ENCODE measurements at places on chromosomes 6 and 20.

- DNase-seq: no peak
Observed at GRCh38 chr6:110823146-110823545, 7.9 kb upstream of the CDK19 start.

DNA sequence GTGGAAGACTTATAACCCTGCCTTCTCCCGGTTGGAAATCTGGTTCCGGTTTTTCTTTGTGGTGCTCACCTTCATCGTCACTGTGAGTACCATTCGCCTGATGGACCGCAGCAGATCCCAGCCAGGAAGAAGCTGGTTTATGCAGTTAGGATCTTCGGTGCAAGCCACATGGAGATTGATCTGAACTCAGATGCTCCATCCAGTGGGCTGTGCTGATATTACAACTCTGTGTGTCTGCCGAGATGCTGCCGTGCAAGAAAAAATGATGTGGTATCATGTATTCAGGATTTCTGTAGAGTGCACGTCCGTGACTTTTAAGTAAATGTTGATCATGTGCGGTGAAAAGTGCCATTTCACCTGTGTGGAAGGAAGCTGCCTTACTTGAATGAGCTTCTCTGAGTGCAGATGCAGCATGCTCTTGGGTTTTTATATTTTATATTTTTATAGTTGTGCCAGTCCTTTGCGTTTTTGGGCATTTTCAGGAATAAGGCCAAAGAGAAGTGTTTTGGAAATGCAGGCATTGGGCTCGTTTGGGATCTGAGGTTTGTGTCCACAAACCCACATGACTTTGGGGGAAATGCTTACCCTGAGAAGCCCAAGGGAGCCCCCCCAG, 39.2 kb downstream of the DYNLT1 start:
- DNase-seq: peak; percentile 36

- DNase-seq: no peak
Observed at GRCh38 chr6:131660195-131660594, 23.1 kb downstream of the ENPP3 start.

DNA sequence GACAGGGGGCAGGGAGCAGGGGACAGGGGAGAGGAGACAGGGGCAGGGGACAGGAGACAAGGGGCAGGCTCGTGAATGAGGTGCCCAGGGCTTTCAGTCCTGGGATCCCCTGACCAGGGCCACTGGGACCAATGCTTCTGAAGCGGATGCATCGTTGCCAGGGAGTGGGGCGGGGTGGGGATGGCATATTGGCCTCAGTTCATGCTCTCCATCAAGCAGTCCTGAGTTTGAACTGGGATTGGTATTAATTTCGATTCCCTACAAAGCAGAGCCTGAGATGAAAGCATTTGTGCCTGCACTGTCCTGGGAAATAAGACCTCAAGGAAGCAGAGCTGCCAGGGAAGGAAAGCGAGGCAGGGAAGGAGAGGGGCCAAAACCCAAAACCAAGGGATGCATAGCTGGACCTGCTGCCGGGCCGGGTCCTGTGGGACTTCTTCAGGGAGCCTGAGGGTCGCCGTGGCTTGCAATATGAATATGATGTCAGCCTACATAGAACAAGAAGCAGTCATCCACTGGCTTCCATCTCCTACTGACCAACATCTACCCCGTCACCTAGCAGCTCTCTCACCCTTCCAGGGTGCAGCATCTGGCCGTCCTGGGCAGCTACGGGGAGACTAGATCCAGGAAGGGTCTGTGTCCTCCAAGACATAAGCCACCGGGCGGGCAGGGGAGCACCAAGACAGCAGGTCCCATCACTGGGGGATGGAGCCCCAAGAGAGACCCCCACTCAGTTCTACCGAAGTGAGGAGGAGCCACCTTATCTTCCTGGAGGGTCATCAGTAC, 233.3 kb downstream of the SYNDIG1 start:
- DNase-seq: no peak

DNA sequence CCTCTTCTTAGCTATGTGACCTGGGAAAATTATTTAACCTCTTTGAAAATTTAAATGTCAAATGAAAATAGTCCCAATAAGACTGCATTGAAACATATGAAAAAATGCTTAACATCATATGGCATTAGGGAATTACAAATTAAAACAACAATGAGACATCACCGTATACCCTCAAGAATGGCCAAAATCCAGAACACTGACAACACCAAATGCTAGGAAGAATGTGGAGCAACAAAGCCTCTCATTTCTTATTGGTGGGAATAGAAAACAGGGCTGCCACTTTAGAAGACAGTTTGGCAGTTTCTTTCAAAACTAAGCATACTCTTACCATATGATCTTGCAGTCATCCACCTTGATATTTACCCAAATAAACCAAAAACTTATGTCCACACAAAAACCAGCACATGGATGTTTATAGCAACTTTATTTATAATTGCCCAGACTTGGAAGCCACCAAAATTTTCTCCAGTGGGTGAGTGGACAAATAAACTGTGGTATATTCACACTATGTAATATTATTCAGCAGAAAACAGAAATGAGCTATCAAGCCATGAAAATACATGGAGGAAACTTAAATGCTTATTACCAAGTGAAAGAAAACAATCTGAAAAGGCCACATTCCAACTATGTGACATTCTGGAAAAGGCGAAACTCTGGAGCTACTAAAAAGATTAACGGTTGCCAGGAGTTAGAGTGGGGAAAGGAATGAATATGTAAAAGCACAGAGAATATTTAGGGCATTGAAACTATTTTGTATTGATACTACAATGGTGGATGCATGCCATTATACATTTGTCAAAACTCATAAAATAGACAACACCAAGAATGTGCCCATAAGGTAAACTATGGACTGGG, 459.9 kb downstream of the GRIK2 start:
- no peak for DNase-seq

- DNase-seq: no peak
Observed at GRCh38 chr6:144278659-144279314, 6.3 kb upstream of the UTRN start.

DNA sequence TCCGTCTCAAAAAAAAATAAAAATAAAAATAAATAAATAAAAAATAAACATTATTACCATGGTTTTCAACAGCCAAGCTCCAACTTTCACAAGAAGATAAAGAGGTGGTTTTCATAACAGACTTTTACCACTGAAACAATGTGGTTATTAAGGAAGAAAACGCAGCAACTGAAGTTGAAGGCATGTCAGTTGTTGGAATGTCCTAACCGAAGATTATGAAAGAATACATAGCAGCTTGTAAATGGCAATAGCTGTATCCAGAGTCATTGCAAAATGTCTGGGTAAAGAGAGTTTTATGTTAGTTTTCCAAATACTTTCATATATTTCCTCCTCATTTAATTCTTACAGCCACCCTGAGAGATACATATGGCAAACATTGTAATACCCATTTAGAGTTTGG, 161.6 kb upstream of the MARCKS start:
- DNase-seq: no peak

DNA sequence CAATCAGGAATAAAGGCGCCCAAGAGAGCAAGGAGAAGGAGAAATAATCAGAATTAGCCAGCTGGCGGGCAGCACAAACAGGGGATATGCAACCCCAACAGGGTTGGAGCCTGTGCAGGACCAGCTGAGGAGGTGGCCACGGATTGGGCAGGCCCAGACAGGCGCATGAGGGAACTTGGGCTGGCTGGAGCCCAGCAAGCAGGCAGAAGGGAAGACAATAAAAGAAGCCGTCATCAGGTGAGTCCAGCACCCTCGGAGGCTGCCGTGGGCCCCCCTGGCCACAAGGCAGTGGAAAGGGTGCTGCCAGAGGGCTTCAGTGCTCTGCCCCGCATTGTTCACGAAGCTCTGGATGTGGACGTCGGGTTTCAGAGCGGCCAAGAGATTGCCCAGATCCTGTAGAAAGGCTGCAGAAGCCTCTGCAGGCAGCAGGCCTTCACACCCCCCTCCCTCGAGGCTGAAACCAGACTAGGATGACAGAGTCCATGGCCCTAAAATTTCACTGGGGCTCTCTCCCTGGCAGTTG, 28.4 kb upstream of the MAFB start:
- DNase-seq: no peak

- DNase-seq: no peak
Observed at GRCh38 chr20:18056174-18057100, 1.3 kb downstream of the OVOL2 start.

DNA sequence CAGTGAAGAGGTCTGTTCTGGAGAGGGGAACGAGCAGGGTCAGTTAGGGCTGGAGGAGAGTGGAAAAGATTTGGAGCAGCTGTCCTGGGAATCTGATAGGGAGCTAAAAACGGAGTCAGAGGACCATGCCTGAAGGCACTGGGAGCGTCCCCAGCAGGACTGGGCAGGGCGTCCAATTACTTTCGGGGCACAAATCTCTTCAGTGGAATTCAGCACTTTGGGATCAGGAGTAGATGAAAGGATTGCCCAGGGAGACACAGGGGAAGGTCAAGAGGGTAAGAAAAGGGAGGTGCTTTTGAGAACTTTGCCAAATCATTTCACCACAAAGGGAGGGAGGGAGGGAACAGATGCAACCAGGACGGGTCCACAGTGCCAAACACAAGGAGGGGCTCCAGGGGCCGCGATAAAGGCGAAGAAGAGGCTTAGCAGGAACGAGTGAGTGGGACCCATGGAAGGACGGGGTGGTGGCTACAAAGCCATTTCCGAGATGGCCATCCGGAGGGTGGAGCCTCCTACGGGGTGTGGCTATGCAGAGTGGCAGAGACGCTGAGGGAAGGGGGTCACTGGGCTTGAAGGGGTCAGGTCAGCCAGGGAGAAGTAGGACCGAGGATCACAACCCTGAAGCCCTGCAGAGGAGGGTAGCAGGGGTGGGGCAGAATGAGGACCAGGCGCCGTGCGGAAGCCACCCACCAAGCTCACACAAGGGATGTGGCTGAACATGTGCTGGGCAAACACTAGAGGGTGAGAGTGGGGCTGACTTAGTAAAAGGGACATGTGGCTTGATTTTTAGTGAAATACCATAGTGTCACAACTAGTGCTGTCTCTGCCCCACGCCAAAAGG, 180.0 kb upstream of the RREB1 start:
- no peak for DNase-seq

GRCh38 chr6:166553563-166554271, 32.8 kb downstream of the RAMACL start:
- DNase-seq: no peak

DNA sequence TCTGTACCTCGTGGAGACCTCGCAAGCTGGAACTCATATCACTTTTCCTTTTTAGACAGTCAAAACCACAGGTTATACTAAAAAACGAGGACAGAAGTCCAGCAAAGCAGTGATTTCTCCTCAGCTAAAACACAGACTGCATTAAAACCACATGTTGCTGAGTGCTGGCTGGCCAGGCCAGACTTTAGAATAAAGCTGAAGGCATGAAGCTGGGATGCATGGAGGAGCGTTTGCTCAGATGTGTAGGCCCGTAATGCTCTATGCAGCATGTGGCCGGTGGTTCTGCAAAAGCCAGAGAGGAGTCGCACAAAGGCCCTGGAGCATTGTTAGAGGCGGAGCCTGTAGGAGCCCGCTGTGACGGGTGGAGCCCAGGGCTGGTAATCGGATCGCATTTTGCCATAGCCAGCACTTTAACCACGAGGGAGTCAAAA, 83.6 kb downstream of the SMOC2 start:
- DNase-seq: no peak

DNA sequence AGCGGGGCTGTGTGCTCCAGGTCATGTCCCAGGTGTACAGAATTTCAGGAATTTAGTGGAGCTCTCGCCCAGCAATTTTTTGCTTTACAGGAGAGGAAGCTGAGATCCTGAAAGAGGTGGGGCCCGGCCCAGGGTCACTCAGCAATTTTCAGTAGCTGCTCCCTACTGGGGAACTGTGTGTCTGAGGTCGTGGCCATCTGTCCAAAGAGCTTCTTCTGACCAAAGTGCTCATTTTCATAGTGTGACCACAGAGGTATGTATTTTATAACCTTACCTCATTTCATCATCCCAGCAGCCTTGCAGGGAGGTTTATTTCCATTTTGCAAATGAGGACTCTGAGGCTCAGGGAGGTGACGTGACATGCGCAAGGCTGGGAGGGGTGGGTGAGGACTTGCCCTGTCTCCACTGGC, 46.3 kb downstream of the FAM209B start:
- DNase-seq: no peak

GRCh38 chr6:72938104-72938503, 287.2 kb downstream of the KHDC1L start:
- no peak for DNase-seq

- no peak for DNase-seq
Observed at GRCh38 chr6:75115481-75115880, 90.4 kb downstream of the COL12A1 start.

DNA sequence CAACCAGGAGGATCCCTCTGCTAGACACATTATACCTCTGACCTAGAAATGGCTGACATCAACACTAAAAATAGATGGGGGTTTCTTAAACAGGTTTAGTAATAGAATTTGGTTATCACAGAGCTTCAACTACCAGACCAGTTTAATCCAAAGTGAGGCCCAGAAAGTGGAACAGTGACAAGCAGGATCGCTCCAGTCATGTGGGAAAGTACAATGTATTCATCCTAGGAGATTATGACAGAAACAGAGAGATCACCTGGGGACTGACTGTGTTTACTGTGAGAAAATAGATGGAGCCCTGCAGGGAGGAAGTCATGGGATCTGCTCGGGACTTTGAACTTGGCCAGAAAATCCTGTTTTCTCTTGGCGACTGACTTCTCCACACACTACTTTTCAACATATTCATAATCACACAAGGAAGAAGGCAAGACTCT, 238.7 kb upstream of the SOX4 start:
- DNase-seq: no peak

- DNase-seq: no peak
Observed at GRCh38 chr6:126660376-126660775, 320.5 kb downstream of the CENPW start.

GRCh38 chr6:132750455-132751248, 7.1 kb downstream of the VNN2 start:
- DNase-seq: no peak

DNA sequence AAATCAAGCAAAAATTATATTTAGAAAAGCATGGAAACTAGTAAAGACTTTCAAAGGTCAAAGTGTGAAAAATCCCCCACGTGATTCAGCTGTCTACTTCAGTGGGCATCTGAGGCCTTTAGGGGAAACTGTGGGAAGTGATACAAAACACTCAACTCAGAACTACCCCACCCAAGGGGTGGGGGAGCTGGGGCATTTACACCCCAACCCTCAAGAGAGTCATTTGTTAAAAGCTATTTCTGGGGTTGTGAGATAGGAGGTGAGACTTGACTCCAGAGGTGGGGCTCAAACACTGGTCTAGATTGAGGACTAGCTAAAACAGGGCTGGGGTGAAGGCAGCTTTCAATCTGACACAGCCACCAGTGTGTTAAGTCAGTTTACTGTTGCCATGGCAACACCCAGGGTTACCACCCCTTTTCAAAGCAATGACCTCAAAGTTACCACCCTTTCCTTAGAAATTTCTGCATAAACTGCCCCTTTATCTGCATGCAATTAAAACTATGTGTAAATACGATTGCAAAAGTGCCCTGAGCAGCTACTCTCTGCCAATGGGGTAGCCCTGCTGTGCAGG, 9.9 kb upstream of the GTSF1L start:
- DNase-seq: peak; percentile 33

- no peak for DNase-seq
Observed at GRCh38 chr6:116975600-116975999, 98.6 kb downstream of the RFX6 start.
